ENCODE measurements at places on chromosomes 1 and 21.

GRCh38 chr1:31781756-31782371, 17.7 kb upstream of the ADGRB2 start:
- peak; percentile 76 for DNase-seq

DNA sequence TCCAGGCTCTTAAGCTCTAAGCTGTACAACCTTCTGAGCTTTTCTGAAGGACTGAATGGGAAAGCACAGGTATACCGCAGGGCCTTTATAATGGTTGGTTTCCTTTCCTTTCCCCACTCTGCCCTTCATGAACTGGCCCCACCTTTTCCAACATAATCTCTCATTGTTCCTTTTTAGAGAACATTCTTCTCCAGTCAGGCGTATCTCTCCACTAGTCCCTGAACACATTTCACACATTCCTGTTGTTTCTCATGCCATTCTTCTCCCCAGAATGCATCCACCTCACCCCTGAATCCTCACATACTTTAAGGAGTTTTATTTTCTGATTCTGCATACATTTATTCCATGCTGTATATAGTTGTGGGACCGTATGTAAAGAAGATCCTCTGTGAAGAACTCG, 41.3 kb downstream of the PGM1 start:
- no peak for DNase-seq

DNA sequence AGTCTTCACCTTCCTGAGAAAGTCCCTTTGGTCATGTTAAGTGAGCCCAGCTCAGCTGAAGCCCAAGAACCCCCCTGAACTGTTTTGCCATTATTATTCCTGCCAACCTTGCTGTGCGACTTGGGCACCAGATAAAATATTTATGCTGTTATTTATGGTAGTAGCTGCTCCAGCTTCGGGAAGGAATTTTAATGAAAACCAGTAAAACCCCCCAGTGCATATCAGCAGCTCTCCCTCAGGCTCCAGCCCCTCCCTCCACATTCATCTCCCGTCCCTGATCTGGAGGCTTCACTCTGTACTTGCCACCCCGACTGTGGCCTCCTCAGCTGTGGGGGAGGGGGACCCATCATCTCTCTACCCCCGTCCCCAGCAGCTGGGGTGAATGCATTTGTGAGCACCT, 12.7 kb downstream of the TTC22 start:
- DNase-seq: no peak

DNA sequence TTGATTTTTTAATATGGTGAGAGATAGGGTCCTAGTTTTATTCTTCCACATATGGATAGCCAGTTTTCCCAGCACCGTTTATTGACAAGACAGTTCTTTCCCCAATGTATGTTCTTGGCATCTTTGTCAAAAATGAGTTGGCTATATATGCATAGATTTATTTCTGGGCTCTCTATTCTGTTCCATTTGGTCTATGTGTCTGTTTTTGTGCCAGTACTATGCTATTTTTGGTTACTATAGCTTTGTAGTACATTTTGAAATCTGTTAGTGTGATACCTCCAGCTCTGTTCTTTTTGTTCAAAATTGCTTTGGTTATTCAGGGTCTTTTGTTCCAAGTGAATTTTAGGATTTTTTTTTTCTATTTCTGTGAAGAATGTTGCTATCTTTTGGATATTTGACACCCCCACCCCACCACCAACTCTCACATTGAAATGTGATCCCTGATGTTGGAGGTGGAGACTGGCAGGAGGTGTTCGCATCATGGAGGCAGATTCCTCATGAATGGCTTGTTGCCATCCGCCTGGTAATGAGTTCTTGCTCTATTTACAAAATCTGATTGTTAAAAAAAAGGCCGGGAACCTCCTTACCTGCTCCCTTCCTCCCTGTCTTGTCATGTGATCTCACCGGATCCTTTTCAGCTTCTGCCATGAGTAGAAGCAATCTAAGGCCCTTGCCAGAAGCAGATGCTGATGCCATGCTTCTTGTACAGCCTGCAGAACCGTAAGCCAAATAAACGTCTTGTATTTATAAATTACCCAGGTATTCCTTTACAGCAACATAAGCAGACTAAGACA, 54.8 kb upstream of the KRTAP19-8 start:
- DNase-seq: no peak

GRCh38 chr1:192980856-192981255, 78.3 kb downstream of the UCHL5 start:
- no peak for DNase-seq

DNA sequence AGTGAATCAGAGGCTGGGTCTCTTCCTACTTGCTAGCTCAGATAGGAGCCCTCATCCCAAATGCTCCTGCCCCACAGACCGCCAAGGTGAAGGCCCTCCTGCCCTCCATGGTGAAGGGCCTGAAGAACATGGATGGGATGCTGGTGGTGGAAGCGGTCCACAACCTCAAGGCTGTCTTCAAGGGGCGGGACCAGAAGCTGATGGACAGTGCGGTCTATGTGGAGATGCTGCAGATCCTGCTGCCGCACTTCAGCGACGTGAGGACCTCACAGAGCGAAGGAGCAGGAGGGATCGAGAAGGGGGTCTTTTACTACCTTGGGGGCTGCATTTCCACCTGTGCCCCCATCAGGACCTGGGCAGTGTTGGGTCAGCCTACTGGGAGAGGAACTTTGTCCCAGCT, 14.6 kb upstream of the TTC4 start:
- DNase-seq: no peak

DNA sequence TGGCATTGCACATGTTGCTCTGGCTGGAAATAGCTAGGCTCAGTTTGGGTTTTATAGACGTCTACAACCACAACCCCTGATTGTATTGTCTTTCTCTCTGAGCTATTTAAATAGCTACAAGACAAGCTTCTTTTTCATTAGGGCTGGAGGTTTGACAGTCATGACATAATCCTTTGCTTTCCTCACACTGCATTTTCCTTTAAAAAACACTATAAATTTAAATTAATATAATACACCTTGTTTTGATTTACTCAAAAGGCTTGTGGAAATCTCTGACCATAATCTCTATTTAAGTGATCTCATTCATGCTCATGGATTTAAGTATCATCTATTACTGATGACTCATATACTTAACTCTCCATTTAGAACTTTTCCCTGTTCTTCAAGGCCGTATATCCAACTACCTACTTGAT, 50.4 kb upstream of the PTGFR start:
- DNase-seq: no peak

DNA sequence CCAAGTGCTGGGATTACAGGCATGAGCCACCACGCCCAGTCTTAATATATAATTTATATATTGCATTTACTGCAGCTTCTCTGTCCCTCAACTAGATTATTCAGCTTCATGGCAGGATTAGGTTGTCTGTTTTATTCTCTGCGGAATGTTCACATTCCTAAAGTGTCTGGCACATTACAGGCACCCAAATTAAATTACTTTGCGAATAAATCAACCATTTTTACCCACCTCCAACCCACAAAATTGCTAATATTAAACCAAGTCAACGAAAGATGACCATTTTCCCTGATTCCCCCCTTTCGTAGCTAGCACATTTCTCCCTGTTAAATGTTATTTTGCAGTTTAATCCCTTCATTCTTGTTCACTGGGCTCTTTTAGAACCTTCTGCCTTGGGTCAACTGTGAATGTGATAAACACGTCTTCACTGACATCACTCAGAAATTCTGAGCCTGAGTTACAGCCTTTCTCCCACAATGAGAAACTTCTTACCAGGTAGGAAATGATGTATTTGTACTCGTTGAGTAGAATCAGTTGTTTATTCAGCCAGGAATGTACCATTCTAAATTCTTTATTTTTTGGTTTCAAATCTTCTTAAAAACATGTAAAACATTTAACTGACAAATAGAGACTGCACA, 35.9 kb downstream of the THAP3 start:
- no peak for DNase-seq

DNA sequence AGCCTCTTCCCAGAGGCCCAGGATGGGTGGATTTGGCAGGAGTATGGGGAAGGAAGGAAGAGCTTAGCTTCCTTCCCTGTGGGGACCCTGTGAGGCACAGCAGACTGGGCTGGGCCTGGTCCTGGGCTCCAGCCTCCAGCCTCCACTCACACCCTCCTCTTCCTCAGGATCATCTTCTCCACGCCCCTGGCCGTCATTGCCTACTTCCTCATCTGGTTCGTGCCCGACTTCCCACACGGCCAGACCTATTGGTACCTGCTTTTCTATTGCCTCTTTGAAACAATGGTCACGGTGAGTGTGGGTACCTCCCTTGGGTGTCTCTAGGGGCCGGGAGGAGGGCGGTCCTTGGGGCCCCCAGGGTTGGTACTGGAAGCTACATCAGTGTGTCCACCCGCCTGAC, 10.1 kb downstream of the MFSD2A start:
- DNase-seq: no peak

DNA sequence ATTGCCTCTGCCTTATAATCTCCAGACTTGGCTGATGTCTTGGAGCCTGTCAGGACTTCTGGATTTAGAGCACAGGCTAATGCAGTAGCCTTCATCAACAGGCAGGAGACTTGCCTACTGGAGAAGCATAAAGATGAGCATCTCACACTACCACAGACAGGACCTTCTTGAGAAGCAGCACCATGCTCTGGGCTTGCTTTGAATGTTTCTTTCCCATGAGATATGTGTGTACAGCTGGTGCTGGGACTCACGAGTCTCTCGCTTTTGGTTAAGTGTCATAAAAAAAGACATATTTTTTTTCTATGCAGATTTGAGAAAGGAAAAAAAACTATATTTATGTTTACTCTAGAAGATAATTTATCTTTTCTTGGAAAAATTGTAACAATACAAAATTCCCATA, 671.3 kb downstream of the MRPL39 start:
- DNase-seq: no peak

DNA sequence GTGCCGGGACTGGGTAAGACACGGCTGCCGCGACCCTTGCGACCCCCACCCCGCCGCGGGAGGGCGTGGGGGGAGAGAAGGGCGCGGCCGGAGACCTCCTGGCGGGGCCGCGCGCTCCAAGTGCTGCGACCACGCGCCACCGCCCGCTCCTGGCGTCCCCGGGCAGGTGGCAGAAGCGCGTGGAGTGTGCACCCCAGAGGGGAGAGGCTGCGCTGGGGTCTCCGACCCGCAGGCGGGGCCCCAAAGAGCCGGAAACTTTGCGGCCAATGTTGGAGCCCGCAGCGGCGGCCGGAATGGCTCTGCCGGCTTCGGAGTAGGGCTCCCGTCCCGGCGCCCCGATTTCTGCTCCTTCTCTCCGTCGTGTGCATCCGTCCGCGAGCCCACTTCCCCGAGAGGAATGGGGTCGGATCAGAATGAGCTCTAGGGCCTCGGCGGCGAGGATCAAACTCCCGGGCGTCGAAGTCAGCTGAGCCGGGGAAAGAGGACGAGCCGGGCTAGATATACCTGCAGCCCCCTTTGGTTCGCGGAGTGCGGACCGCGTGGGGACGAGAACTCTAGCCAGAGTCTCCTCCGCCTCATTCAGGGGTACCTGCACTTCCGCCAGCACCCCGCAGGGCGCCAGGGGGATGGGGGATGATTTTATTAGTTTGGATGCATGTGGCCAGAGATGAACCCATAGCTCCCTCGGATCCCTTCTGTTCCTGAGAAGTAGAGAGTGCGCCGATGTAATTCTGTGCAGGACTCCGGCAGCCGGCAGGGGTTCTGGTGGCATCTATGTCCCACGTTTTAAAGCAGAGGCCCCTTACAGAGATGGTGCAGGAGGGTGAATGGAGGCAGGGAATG, 751 bp downstream of the STUM start:
- DNase-seq: no peak

GRCh38 chr1:75130865-75131564, 3.2 kb upstream of the LHX8 start:
- DNase-seq: no peak

GRCh38 chr1:196207612-196208217, 400.5 kb downstream of the KCNT2 start:
- no peak for DNase-seq

- no peak for DNase-seq
Measured at GRCh38 chr1:209854196-209854595, 26.4 kb downstream of the UTP25 start.

GRCh38 chr1:3130268-3130667, 61.3 kb downstream of the PRDM16 start:
- DNase-seq: no peak

GRCh38 chr1:109491372-109491771, 2.5 kb upstream of the CYB561D1 start:
- no peak for DNase-seq

- DNase-seq: no peak
Measured at GRCh38 chr1:180636138-180636537, 4.3 kb downstream of the XPR1 start.

DNA sequence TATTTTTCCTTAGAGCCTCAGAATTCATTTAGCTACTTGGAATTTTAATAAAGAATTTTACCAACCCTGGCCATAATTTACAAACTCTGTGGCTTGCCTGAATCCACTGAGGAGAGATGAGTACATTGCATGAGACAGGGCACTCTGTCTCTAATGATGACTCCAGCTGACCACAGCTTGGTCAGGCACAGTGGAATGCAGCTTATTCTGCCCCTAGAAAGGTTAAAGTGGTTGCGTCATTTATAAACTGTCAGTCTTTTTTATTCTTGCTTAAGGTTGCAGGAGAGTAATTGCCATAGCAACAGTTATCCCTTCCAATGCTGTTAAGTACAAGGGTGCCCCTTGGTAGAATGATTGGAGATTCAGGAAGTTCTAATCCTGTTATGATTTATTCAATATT, 28.3 kb downstream of the PDE4B start:
- DNase-seq: no peak

DNA sequence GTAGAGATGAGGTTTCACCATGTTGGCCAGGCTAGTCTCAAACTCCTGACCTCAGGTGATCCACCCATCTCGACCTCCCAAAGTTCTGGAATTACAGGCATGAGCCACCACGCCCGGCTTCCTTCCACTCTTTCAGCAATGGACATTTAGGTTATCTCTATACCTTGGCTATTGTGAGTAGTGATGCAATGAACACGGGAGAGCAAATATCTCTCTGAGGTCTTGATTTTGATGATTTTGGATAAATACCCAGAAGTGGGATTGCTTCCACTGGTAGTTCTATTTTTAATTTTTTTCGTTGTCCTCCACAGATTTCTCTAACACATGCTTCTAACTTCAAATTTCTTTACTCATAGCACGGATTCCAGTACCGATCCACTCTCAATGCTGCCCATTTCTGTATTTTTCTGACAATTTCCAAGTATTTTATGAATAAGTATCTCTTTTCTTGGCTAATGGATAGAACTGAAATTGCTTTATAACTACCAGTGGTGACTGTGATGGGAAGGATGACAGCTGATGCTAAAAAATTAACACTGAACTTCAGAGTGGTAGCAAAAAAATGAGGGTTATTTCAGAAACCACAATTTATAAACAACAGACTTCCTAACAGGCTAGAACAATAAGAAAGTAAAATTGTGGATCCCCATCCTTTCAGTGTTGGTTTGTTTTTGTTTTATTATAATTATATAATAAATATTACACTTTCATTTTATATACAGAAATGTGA, 327.5 kb upstream of the RUNX1 start:
- no peak for DNase-seq

DNA sequence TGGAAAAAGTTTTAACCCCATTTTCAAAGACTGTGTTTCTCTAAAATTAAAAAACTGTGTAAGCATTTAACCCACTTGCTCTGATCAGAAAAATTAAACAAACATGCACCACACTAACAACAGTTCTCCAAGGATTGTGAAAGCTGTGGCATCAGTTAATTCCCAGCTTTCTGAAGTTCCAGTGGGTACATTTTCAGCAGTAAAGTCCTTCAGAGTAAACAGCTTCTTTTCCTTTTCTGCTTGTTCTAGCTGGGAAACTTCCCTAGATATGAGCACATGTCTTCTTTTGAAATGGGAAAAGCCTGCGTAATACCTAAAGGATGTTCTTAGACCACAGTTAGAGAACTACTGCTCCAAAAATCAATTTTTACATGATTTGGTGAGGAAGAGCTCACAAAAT, 11.1 kb downstream of the PRRX1 start:
- no peak for DNase-seq
